Breast epithelium (tissue), 4 donors: ENCODE measurements at places on chromosomes 4 and X. TPM values are rescaled to one million over a fixed set of nuclear protein-coding genes. Genes with fewer than 3 reads are reported as not detected.

GRCh38 chr4:4780729-4781244 lies 78.7 kb upstream of the MSX1 start:
- no peak for DNase-seq

Gene CXorf49B
- not detected for total RNA-seq

GRCh38 chr4:186780291-186781031 lies 56.8 kb upstream of the FAT1 start:
- no peak for DNase-seq

DNA sequence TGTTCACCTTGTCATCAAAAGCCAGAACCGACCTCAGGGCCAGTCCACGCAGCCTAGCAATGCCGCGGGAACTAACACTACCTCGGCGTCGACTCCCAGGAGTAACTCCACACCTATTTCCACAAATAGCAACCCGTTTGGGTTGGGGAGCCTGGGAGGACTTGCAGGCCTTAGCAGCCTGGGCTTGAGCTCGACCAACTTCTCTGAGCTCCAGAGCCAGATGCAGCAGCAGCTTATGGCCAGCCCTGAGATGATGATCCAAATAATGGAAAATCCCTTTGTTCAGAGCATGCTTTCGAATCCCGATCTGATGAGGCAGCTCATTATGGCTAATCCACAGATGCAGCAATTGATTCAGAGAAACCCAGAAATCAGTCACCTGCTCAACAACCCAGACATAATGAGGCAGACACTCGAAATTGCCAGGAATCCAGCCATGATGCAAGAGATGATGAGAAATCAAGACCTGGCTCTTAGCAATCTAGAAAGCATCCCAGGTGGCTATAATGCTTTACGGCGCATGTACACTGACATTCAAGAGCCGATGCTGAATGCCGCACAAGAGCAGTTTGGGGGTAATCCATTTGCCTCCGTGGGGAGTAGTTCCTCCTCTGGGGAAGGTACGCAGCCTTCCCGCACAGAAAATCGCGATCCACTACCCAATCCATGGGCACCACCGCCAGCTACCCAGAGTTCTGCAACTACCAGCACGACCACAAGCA lies 898 bp downstream of the UBQLN2 start:
- no peak for DNase-seq

Gene SYTL5
- 3.9 TPM for total RNA-seq

DNA sequence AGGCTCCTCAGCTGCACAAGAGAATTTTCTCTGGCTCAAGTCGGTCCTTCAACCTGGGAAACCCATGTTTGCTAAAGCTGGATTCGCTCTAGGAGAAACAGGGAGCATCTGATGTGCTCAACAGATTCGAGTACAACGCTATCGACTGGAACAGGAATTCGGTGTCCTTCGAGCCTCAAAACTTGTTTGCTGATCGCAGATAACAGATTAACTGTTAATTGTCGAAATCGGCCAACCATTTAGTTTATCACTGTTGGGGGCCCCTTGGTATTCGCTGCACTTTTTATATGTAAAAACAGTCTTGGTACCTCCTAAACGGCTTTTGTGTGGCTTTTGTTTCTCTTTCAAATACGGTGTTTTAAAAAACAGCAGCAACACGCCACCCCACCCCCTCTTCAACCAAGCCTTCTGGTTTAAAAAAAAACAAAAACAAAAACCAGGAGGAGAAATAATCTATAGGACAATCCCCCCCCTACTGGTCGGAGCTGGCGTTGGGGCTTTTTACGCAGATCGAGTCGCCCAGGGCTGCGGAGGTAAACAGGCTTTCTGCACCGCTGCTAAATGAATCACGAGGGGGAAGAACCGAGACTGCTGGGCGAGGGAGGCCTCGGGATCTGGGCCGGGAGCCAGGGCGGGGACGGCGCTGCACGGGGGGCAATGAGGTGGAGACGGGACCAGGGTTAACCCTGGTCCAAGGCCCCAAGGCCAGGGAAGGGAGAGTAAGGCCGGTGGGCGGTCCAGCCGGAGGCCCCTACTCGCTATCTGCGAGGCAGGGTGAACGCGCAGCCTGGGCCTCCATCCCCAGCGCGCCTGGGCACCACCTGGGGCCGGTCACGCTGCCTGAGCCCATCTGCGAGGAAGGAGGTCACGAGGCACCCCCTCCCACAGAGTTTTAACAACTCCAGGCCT lies 71.7 kb upstream of the BCOR start:
- no peak for DNase-seq

DNA sequence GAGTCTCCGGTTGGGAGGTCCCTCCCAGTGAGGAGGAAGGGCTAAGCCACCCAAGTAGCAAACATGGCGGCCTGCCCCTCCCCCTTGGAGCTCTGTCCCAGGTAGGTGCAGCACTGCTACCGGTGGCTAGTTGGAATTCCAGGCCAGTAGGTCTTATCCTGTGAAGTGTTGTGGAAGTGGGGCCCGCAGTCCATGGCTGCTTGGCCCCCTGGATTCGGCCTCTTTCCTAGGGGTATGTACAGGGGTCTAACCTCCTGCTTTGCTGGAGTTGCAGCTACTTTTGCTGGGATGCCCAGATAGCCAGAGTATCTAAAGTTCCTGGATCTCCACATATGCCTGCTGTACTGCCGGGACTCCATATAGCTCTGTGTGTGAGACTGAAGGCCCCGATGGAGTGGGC lies 9.9 kb upstream of the TMSB15C start:
- DNase-seq: no peak

DNA sequence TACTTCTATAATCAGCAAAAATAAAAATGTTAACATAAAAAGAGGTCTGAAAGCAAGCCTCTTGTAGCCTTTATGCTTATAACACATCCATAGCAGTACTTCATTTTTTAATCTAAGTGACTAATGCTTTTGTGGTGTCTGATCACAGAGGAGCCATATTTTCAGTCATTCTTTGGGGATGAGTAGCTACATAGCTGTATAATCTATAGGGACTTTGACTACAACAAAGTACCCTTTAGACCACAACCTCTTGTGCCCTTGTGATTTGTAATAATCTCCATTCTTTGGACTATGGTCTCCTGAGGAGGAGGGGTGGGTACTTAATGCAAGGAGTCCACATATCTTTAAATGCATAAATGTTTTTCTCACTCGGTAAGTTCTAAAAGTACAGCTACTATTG lies 9.6 kb downstream of the DRP2 start:
- DNase-seq: no peak
